ENCODE measurements at places on chromosomes 5 and 9.

GRCh38 chr5:32880796-32881195, 169.7 kb downstream of the NPR3 start:
- DNase-seq = no peak

- no peak for DNase-seq
Measured at GRCh38 chr5:140420226-140420570, 18.6 kb downstream of the ANKHD1 start.

GRCh38 chr9:29691758-29692407, 2118.6 kb upstream of the C9orf72 start:
- DNase-seq = no peak

DNA sequence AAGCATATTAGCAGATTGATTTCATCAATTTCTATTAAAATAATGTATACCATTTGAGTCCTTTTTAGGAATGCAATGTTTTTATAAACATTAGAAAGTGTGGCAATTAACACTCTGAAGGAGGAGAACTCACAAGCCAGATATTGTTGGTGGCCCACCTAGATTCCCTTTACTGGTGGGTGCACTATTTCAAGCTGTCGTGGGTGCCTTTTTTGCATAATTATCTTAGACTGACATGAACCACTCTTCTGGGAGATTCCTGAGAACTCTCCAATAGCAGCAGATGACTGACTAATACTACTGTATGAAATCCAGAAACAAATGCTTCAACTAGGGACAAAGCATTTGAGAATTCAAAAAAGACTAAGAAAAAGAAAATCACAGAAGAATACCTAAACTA, 526.0 kb downstream of the CDH18 start:
- no peak for DNase-seq

- peak; percentile 65 for DNase-seq
Measured at GRCh38 chr9:124934290-124934689, 6.6 kb downstream of the GOLGA1 start.

GRCh38 chr5:142427529-142427928, 102.7 kb upstream of the SPRY4 start:
- DNase-seq = no peak

DNA sequence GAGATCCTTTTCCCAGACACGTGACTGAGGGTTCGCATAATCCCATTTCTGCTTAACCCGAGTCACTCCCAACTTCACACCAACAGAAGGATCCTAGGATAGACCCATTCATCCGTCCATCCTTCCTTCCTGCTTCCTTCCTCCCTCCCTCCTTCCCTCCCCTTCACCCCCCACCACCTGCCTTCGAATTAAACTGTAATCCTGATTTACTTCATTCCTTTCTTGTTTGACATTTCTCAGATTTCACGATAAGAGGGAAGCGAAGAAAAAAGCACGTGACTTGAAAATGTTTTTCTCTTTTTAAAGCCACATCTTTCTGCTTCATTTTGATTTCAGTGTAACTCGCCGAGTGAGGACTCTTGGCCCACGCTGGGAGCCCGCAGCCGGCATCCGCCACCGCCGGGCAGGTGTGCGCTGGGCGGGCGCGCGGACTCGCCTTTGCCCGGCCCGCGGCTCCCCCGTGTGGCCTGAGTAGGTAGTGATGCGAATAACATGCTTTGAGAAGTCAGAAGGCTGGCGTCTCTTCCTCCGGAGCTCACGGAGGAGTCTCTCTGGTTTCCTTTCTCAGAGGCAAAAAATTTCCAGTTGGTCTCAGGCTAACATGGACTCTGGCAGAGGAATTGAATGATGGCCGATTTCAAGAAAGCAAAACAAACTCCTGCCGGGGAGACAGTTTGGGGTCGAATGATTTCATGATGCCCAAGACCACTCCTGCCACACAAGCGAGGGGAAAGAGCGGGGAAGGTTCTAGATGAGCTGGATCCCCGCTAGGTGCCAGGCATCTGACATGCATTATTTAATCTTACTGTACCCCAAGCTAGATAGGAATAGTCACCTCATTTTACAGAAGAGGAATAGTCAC, 117.7 kb downstream of the SLC12A2 start:
- DNase-seq = peak; percentile 63

DNA sequence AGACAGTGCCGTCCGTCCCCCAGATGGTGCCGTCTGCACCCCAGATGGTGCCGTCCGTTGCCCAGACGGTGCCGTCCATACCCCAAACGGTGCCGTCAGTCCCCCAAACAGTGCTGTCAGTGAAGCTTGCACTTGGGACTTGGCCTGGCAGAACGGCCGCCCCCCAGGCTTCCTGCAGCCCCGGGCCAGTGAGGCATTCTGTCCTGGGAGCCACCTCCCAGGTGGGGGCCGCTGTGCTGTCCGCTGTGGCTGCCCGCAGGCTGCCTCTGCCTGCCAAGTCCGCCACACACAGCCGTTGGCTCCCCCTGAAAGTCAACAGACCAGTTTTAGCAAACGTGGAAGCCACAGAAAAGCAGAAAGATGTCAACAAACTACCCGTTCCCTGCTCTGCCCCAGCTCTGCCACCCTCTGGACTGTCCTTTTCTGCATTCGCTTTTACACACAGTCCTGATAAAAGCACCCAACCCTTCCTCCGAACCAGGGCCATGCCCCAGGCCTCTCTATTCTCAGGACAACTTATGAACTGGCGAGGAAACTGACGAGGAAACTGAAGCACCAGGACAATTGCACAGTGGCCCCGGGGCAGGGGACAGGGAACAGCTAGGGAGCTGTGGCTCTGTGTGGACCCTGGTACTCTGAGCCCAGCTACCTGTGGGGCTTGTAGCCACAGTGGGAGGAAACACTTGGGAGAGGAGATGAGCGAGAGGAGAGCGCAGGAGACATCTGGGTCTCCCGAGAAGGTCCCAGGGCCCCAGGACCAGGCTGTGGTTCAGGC, 39.6 kb upstream of the RXRA start:
- DNase-seq = no peak

GRCh38 chr9:32502464-32502863, 23.5 kb downstream of the RIGI start:
- no peak for DNase-seq

DNA sequence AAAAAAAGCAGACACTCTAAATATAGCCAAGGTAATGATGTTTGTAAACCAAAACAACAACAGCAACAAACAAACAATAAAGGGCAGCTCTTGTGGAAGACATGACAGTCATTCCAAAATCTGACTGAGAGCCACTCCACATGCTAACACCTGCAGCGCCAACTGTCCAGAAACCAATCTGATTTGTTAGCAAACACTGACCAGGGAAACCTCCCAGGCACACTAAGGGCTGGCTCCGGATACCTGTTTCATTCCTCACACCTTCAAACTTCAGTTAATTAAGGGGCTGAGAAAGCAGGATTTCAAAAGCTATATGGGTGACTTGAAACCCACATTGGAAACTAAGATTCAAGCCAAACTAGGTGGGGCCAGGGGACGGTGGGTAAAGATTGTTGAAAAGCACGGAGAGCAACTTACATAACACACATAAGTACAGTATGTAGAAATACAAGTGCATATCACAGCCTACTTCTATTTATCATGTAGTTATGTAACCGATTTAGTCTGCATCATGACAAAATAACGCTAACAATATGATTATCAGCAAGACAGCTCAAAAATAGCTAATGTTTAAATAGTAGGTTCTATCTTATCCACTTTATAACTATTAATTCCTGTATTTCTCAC, 203.6 kb downstream of the SEMA5A start:
- DNase-seq = no peak

DNA sequence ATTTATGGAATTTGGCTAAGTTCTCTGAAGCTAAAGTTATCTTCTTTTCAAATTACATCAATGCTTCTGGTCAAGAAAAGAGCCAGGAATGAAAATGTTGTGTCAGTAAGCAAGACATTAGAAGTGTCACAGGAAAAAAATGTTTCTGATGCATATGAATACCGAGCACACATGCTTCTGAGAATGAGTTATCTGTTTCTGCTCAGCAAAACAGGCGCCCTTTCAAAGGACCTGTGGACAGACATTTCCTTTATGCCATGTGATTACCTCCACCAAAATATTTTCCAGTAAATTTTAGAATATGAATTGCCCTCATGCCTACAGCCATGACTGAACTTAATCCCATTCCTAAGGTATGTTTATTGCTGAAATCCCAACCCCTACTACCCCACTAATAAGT, 55.4 kb upstream of the RNF180 start:
- DNase-seq = no peak

GRCh38 chr5:8865686-8866374, 680.0 kb downstream of the SEMA5A start:
- DNase-seq = no peak

DNA sequence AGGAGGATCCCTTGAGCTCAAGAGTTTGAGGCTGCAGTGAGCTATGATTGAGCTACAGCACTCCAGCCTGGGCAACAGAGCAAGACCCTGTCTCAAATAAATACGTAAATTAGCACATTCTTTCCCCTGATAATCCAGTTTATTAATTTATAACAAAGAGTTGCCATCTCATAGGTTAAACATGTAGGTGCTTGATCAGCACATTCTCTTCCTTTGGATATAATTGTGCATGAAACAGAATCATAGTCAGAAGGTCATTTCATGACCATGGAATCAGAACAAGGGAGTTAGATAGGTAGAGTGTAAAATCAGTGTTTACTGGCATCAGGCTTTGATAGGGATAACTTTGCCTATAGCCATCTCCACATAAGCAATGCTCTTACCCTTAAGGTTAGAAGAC, 43.0 kb upstream of the KIAA1958 start:
- DNase-seq = no peak

- no peak for DNase-seq
Measured at GRCh38 chr5:126052791-126053190, 370.4 kb upstream of the GRAMD2B start.

GRCh38 chr9:131651160-131651559, 88.7 kb downstream of the RAPGEF1 start:
- no peak for DNase-seq

GRCh38 chr5:111366388-111366787, 142.2 kb downstream of the CAMK4 start:
- DNase-seq = no peak

DNA sequence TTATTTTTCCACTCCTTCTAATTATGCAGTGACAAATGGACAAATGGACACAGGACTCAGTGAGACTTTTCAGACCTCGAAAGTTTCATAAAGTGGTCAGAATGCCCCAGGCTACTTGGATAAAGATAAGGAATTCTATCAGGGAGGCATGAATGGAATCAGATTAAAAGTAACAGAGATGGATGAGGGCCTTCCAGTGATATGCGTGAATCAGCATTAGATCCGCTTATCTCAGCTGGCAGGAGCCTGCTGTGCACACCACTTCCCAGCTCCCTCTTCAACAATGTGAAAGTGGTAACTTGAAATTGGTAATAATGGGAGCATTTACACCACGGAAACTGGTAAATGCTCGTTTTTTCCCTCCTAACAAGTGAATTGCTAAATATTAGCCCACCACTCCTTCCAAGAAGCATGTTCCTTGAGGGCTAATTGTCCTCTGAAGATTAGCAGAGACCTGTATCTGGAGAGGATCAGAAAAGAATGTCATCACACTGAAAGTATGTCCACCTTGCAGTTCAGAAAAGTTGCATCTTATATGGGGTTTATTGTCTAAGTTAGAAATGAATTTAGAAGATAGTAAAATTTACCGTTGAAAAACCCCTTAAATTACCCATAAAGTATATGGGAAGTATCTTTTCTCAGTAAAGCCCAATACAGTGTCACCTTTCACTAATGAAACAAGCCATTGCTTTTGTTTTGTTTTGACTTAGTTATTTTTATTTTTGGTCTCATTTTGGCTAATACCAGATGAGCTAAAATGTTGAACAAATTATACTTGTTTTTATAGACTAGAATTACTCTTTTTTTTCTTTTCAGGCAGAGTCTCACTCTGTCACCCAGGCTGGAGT, 125.3 kb downstream of the DPYSL3 start:
- no peak for DNase-seq

- no peak for DNase-seq
Measured at GRCh38 chr9:87872079-87872624, 10.5 kb upstream of the SPATA31E1 start.

DNA sequence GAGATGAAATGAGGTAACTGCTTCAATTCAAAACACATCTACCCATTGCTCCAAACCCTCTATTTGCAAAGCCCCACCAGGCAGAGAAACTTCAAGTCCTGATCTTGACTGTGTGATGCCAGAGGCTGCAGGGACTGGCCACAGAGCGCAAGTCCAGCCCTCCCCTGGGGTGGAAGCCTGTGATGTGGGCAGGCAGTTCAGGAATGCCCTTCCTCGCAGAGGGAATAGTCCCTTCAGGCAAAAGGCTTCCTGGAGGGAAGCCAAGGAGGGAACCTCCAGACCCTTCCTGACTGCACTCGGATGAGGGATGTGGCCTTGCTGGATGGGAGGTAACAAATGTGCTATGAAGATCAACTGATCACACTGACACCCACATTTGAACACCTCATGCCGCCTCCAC, 131.2 kb downstream of the SLIT3 start:
- DNase-seq = no peak

DNA sequence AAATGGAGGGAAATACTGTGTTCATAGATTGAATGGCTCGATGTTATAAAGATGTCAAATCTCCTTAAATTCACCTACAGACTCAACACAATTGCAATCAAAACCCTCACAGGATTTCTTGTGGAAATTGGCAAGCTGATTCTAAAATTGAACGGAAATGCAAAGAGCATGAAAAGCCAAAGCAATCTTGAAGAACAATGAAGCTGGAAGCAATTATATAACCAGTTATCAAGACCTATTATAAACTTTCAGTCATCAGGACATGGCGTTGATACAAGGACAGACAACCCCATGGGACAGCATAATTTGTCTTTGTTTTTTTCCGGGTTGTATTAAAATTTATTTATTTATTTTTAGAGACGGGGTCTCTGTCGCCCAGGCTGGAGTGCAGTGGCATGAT, 53.5 kb upstream of the OTULINL start:
- no peak for DNase-seq

DNA sequence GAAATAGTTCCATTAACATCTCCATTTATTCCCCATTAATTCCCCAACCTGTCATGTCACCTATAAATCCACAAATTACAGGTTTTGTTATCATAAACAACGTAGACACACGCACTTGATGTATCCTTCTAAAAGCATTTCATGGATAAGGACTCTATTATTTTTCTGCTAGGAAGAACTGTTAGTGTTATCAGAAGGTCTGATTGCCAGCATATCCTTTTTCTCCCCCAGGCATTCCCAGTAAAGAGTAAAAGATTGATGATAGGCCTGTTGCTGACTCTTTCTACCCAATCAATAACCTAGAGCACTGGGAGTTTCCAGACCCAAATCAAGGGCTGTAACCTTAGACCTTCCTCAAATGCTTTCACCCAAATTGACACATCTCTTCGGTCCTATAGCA, 60.8 kb downstream of the RFK start:
- DNase-seq = no peak

DNA sequence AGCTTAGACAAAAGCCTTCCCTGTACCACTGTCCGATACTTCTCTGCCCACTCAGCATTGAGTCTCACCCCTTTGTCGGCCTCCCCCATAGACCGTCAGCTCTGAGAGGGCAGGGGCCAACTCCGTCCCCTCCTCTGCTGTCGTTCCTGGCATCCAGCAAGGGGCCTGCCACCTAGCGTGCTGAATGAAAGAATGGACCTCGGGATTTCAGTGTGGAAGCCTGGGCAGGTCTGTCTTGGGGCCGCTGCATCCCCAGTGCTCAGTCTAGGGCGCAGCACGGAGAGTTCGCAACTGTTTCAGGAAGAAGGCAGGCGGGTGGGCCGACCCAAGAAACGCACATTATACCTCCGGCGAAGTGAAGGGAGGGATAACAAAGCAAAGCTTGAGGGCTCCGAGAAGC, 1.5 kb upstream of the TOR1B start:
- DNase-seq = no peak
